Suprapubic skin (tissue), 4 donors: ENCODE measurements at places on chromosomes 1 and 21. TPM values are rescaled to one million over a fixed set of nuclear protein-coding genes. Genes with fewer than 3 reads are reported as not detected.

GRCh38 chr21:23522751-23523150, 2084.5 kb downstream of the MRPL39 start:
- no peaks in the 10 kb centered on the region for H3K27me3 ChIP-seq
- no peaks in the 10 kb centered on the region for H3K36me3 ChIP-seq
- no peak overlapping the region for H3K27ac ChIP-seq
- no peak for DNase-seq
- no peak overlapping the region for H3K4me3 ChIP-seq

TEDDM1 gene
- not detected for total RNA-seq

DNA sequence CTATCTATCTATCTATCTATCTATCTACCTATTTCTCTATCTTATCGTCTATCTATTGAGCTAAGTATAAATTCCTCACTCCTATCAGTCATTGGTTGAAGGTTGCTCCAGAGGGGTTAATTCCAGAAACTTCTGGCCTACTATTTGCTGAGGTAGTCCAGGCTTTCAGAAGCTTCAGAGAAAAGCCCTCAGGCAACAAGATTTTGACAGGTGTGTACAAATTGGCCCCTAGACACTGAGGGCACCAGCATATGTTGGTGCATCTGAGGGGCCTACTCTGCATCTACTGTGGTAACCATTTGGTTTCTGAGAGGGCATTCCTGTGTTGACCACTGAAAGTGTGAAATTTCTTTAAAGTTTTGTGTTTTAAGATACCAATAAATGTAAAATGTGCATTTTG, 265.2 kb upstream of the B3GALT2 start:
- H3K27me3 ChIP-seq = no peaks in the 10 kb centered on the region
- H3K27ac ChIP-seq = no peak overlapping the region
- H3K36me3 ChIP-seq = no peaks in the 10 kb centered on the region
- no peaks in the 10 kb centered on the region for H3K4me1 ChIP-seq
- DNase-seq = no peak

GRCh38 chr1:160713161-160713560, 1.5 kb upstream of the CD48 start:
- no peak overlapping the region for H3K27ac ChIP-seq
- no peak for DNase-seq
- H3K36me3 ChIP-seq = no peaks in the 10 kb centered on the region

DNA sequence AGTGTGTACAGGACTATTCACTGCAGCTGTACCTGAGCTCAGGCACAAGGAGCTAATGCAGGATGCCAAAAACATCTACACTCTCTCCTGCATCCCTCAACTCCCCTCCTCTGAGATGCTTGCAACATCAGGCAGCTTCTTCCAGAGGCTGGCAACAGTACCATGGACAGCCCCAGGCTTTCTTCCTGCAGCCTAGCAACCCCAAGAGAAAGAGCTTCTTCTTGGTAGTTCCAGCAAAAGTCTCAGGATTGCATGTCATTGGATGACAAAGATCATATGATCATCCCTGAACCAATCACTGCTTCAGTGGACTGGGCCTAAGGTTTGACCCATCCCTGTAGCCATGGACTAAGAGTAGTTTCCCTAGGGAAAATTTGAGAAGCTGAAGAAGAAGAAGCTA, 46.7 kb downstream of the CAMK2N1 start:
- H3K4me3 ChIP-seq = no peak overlapping the region
- H3K4me1 ChIP-seq = no peaks in the 10 kb centered on the region
- H3K27me3 ChIP-seq = peaks cover 24% of the 10 kb centered on the region
- no peak overlapping the region for H3K27ac ChIP-seq
- H3K36me3 ChIP-seq = no peaks in the 10 kb centered on the region

SELENBP1 gene
- total RNA-seq = 58.4 TPM

- peaks cover 25% of the 10 kb centered on the region for H3K4me1 ChIP-seq
- H3K27me3 ChIP-seq = no peaks in the 10 kb centered on the region
- no peak overlapping the region for H3K27ac ChIP-seq
- H3K4me3 ChIP-seq = no peak overlapping the region
- no peaks in the 10 kb centered on the region for H3K36me3 ChIP-seq
Observed at GRCh38 chr1:107874221-107874620, 90.8 kb downstream of the VAV3 start.

- no peak overlapping the region for H3K27ac ChIP-seq
- peaks cover 17% of the 10 kb centered on the region for H3K36me3 ChIP-seq
- DNase-seq = no peak
- no peak overlapping the region for H3K4me3 ChIP-seq
Observed at GRCh38 chr21:34514576-34515115, 2.6 kb upstream of the KCNE1 start.

GRCh38 chr1:41878495-41878894, 40.2 kb downstream of the HIVEP3 start:
- H3K27ac ChIP-seq = no peak overlapping the region
